ENCODE measurements at places on chromosomes 3 and 15.

DNA sequence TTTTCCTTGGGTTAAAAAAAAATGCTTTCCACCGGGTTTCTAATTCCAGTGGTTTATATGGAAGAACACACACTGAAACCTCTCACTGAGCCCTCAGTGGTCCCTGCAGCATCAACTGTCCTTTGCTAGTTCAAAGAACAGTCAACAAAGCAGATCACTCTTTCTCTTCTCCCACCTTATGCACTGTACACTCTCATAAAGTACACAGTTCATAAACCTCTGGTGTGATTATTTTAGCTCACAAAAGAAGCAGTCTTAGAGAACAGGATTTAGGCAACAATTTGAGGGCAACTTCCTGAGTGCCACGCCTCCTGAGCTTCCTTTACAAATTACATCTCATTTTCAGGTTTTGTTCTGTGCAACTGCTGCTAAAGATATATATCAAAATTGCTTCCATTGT, 728.4 kb upstream of the GOLIM4 start:
- no peak for DNase-seq

GRCh38 chr3:52881871-52882270, 15.5 kb downstream of the STIMATE start:
- no peak for DNase-seq

DNA sequence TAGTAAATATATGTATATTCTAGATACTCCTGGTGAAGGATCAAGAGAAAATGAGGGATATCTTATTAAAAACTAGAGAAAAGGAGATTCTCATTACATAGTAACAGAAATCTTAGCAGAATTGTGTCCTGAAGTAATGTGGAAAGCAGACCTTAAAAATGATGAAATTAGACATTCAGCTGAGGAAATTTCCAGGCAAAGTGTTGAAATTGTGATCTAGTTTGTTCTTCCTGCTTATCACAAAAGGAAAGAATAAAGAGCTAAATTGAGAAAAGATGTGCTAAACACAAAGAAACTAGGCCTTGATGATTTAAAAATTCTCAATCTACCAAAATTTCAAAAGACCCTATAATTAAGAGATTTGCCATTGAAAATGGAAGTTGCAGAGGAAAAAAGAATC, 362.6 kb upstream of the PLSCR5 start:
- no peak for DNase-seq

DNA sequence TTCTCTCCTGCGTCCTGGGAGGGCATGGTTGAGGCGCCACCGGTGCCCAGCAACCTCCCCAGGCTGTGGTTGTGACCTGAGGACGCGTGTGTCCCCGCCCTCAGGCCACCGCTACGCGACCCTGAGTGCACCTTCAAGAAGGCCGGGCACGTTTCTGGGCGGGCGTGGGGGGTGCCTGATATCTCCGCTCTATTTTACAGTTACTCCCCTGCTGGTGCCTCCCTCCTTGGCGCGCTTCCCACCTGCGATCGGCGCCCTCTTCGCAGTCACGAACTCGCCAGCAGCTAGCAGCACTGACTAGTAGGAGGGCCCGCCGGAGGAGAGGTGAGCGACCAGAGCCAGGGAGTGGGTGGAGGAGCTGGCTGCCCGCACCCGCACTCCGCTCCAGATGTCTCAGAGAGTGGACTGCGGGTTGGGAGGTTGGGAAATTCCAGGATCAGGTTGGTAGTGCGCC, 43.2 kb upstream of the POLG start:
- DNase-seq: no peak

DNA sequence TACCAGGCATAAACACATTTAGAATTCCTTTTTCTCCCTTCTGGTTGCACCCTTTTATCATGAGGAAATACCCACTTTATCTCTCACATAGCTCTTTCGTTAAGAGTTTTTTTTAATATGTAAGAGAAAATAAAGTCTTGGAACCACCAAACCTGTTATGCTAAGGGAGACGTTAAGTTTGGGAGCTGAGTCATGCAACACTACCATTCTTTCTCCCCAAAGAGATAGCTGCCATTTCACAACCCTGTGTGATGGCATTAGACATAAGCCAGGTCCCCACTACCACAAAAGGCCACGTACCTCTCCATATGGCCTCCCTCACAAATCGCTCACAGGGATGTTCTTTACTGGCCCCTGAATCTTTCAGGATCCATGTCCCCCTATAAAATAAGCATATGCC, 7.6 kb upstream of the NIPA1 start:
- no peak for DNase-seq

DNA sequence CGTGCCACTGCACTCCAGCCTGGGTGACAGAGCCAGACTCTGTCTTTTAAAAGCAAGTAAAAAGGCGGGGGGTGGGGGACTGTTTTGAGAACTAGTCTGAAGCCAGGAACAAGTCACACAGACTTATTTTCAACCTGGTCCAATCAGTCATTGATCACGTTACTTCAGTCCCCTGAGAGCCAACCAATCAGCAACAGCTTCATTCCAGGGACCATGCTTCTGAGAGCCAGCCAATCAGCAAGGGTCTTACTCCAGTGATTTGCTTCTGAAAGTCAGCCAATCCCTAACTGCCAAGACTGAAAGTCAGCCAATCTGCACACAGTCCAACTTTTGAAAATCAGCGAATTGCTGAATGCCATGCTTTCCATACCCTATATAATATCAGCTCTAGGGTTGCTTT, 48.6 kb upstream of the C15orf39 start:
- DNase-seq: no peak

DNA sequence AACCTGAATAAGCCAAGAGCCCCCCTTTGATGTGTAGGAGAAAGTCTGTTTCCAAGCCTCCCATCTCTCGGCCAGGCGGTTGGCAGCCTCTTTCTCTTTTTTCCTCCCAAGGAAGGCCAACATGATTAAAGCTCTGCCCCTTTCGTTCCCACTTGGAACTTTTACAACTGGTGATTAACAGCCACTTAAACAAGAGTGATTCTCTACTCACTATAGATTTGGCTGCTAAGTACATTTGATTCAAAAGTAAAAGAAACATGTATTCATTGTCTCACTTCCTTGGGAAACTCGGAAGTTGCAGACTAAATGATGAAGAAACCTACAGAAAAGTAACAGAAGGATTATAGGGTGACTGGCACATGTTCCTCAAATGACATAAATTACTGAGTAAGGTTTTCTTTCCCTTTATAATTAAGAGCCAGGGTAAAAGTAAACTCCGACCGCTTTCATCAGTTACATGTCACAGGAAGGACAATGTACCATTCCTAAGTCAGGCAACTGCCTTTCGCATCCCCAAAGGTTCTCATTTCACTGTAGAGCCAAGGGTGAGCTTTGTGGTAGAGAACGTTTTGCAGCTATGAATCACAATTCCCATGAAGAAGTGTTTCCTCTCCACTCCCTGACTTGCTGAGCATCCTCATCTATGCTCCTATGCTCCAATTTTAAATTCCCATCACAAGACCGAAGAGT, 72.7 kb downstream of the MB21D2 start:
- DNase-seq: no peak

All from activated T-helper 1 cell treated with anti-CD3 and anti-CD28 coated beads, Interleukin-2, amount 50 U/mL, for 16 hours (primary cell).